NCI-H345 (cell line): ENCODE measurements at places on chromosomes 16 and 17.

GRCh38 chr17:76309461-76309860 lies 1.4 kb upstream of the QRICH2 start:
- DNase-seq = no peak

DNA sequence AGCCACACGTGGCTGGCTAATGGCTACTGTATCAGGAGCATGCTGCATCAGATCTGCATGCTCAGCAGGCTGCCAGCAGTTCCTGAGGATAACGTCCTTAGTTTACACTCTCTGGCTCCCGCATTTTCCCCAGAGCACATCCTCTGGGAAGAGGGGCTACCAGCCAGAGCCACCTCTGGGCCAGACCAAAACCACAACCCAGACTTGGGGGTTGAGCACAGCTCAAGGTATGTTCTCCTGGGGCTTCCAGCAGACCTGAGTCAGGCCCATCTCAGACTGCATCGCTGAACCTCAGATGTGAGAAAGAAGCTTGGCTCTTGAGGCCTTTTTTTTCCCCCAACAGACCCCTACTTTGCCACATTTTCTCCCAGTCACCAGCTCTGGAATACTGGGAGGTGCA lies 23.7 kb upstream of the WSCD1 start:
- no peak for DNase-seq

- peak; percentile 25 for DNase-seq
These were observed 19.2 kb downstream of the TMEM114 start for GRCh38 chr16:8571061-8571596.

DNA sequence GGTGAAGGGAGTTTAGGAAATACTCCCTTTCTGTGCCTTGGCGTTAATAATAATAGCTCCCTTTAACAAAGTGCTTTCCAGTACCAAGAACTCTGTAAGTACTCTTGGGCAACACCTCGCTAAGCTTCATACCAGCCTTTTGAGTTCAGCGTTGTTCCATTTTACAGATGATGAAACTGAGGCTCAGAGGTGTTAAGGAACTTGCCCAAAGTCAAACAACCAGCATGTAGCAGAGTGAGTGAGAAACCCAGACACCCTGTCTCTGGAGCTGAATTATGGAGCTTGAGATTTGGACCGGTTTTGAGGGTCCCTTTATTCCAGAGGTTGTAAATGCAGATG lies 607 bp downstream of the KATNIP start:
- no peak for DNase-seq

DNA sequence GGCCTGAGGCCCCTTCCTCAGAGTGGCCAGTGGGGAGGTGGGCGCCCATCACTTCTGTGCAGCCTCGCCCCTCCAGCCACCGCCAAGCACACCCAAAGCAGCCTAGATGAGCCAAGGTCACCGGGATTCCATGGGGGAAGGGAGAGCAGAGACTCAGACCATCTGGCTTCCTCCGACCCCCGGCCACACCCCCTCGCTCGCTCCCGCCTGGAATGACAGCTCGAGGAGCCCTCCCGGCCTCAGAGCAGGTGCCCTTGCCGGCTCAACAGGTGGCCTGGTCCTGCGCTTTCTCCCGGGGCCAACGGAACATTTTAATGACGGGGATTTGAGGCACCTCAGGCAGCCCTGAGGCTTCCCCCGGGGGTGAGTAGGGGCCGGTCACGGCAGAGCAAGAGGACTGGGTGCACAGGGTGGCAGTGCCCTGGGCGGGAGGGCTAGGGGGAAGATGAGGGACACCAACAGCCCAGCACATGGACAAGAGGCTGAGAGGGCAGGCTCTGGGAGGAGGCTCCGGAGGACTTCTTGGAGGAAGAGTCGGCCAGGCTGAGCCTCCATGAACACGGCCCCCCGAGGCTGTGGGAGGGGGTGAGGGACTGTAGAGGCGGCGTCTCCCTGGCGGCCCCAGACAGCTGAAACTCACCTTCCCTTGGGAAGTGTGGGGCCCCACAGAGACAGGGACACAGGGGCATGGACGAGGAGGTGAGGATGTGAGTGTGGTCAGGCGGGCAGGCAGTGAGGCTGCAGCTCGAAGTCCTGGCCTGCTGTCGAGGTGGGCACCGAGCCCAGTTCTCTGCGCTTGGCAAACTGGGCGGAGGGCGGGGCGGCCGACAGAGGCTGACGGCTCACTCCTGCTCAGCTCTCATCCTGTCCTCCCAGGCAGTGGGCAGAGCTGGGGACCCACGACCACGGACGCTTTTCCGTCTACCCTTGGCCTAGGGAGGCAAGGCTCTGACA lies 12.5 kb upstream of the C1QTNF8 start:
- DNase-seq = peak; percentile 23

GRCh38 chr17:3475251-3475685 lies 529 bp upstream of the ASPA start:
- no peak for DNase-seq

DNA sequence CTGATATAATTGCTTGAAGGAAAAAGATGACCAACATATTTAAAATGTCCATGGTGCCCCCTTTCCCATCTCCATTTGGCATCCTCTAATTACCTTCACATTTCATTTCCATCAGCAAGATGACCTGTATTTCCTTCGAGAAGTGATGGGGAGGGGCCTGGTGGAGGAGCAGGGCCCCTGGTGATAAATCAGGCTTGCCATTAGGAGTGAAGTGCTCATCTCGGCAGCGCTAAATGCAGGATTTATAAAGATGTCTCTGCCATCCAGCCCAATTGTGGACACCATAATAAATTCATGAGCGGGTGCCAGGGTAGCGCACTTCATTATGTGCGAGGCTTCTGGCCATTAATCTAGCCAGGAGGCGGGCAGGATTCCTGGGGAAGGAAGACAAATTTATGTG lies 101.5 kb upstream of the IRX6 start:
- DNase-seq = no peak

- DNase-seq = no peak
These were observed 101.5 kb downstream of the CLEC16A start for GRCh38 chr16:11045846-11046245.

DNA sequence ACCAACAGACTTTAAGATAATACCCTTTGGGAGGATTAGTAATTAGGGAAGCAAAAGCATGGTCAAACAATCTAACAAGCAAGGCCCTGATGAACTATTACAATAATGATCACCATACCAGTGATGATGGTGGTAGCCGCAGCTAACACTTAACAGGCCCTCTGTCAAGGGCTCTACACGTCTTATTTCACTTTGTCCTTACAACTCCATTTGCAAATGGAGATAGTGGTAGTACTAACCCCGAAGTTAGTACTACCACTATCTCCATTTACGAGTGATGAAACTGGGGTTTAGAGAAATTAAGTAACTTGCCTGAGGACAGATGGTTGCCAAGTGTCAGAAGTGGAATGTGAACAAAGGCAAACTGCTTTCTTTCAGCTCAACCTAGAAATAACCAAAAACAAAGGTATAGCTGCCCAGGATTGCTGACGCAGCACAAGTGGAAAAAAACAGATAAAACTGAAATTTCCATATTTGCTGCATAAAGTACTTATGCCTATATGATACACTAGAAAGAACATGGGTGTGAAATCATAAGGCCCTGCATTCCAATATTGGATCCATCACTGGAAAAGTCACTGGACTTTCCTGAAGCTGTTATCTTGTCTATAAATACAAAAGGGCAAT lies 24.6 kb downstream of the CEP112 start:
- no peak for DNase-seq

- DNase-seq = no peak
These were observed 59.3 kb upstream of the MRTFB start for GRCh38 chr16:14011846-14012245.

- DNase-seq = no peak
These were observed 922 bp upstream of the MRPL58 start for GRCh38 chr17:75011401-75012095.

DNA sequence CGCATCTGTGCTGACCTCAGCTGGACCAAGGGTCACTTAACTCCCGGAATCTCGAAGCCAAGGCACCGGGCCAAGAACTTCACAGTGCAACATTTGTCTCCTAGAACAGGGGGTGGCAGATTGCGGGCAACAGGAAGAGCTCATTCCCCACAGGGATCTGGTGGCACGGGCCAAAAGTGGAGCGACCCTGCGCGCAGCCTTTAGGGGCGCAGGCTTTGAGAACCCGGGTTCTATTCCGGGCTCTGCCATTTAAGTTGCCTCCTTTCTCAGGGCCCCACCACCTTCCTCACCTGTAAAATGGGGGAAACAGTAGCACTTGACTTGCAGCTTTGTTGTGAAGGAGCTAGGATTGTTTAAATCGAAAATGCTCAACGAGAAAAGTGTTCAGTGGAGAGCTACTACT lies 651 bp downstream of the SHMT1 start:
- DNase-seq = no peak

DNA sequence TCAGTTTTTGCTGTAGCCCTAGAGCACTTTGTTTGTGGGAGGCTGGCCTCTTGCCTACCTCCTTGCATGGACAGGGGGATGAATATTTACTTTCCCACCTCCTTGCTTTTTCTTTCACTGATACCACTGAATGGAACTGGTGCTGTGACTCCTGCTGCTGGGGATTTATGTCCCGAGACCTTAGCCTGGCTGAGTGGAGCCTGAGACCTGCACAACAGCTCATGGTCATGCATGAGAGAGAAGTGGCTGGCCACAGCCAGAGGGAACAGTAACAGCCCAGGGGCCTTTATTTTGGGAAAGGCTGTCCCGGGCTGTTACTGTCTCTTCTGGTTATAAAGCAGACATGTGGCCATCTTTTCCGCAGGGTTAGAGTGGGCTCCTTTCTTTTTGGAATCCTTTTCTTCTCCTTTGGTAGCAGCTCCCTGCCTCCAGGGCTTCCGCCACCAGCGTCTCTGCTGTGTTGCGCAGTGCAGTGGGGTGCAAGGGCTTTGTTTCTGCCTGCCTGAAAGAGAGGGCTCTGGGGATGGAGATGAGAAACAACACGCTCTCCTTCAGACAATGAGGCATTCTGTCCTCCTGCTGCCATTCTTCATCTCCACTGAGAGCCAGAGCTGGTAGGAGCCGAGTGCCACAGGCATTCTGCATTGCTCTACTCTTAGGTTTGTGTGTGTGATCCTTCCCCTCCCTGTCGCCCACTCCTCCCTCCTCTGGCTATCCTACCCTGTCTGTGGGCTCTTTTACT lies 14.5 kb downstream of the SNX11 start:
- DNase-seq = no peak

DNA sequence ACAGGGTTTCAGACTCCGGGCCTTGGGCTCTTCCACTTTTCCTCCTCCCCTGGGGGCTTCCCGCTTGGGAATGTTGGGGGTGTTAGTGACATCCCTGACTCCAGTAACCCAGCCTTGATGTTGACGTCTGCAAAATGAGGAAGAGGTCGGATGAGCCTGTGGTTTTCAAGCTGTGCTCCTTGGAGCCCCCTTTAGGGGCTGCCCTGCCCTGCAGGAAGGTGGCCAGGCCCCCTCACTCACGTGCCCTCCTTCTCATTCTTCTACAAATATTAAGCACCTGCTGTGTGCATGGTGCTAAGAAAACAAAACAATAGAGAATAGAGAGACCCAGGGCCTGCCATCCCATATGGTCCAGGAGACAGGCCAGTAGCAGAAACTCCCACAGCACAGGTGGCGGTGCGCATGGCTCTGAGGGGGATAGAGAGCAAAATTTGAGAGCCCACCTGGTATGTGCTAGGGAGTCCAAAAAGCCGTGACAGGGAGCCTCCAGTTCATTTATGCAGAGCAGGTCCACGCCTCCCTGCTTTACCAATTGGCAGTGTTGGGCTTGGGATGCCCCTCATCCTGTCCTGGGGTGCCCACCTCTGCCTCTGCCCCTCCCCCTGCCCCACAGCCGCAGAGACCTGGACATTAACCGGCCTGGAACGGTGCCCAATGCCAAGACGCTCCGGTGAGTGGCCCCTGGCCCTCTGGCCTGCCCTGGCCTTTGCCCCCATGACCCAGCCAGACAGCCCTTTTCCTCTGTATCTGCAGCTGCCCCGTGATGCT lies 7.4 kb downstream of the NDRG4 start:
- no peak for DNase-seq

GRCh38 chr17:61423967-61424649 lies 24.5 kb downstream of the TBX2 start:
- DNase-seq = peak; percentile 65

DNA sequence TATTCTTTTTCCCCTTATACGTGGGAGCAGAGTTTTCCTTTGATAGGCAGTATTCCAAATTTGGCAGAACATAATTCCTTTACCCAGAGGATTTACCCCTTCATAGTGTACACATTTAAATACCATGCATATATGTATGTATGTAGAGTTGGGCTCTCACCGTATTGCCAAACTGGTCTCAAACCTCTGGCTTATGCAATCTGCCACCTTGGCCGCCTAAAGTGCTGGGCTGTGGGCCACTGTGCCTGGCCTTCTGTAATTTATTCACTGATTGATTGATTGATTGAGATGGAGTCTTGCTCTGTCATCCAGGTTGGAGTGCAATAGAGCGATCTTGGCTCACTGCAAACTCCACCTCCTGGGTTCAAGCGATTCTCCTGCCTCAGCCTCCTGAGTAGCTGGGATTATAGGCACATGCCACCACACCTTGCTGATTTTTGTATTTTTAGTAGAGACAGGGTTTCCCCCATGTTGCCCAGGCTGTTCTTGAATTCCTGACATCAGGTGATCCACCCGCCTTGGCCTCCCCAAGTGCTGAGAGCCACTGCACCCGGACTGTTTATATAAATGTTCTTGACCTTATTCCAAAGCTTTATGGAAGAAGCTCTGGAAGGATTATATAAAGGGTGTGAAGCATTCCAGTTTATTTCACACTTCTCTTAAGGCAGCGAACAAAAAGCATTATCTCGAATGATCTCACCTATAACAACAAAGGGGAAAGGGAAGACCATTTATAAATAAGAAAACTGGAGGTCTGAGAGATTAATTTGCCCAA lies 14.9 kb downstream of the GLG1 start:
- no peak for DNase-seq

- DNase-seq = no peak
These were observed 11.0 kb upstream of the TACO1 start for GRCh38 chr17:63589646-63590045.

DNA sequence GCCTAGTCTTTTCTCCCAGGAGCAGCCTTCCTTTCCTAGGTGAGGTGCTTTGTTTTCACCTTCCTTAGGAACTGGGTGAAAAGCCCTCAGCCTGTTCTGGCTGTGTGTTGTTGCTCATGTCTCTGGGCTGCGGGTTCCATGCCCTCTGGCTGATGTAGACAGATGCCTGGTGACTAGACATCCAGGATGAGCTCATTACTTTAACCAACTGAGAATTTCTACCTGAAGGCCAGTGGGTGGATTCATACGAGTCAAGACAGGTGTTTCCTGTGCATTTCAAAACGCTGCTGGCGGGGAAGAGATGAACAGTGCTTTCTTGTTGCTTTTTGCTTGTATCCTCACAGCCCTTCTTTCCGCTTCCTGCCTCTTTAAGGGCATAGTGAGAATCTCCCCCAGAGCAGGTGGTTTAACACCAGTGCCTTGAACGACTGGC lies 22.3 kb downstream of the SAP30BP start:
- DNase-seq = no peak

GRCh38 chr17:28597606-28598383 lies 1.0 kb downstream of the SPAG5 start:
- DNase-seq = no peak
